ENCODE measurements at places on chromosomes 5 and 9.

GRCh38 chr9:99693888-99694287 lies 127.8 kb upstream of the NR4A3 start:
- no peak for DNase-seq

- DNase-seq = no peak
These were observed 84.8 kb downstream of the SLC25A46 start for GRCh38 chr5:110823571-110823970.

- DNase-seq = no peak
These were observed 65.8 kb downstream of the SEMA6A start for GRCh38 chr5:116508835-116509234.

DNA sequence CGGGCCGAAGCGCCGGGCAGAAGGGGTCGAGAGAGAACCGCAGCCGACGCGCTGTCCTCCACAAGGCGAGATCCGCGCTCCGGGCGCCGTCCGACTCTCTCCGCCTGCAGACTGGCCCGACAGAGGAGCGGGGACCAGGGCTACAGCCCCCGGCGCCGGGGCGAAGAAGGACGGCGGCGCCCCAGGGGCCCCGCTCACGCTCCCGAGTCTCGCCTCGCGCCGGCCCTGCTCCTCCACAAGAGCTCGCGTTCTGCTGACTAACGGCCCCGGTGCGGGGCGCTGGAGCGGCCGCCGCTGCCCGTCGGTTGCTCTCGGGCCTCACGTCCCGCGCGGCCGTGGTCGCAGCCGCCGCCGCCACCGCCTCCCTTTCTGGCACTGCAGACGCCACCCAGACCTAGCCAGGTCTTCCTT lies 338 bp downstream of the ABHD17B start:
- no peak for DNase-seq

DNA sequence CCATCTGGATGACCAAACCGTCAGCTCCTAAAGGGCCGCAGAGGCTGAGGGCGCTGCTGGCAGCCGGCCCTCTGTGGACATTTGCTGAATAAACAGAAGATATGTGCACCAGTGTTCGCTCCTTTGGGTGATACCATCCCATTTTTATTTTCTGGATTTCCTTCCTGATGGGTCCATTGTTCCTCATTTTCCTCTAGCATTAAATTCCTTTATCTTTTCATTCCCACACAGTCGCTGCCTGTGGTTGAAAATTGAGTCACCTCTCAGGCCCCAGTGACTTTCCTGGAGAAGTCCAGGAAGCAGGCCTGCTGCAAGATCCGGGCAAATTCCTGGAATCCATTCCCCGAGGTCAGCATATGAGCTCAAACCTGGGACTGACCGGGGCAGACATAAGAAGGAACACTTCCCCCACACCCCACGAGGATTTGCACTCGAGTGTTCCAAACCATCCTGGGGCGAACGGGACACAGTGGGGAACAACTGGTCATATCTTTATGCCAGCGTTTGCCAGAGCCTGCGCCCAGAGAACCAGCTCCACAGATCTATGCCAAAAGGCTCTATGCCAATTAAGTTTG lies 86.7 kb upstream of the PCA3 start:
- no peak for DNase-seq

- no peak for DNase-seq
These were observed 32.6 kb upstream of the NPR3 start for GRCh38 chr5:32678472-32678871.

GRCh38 chr5:124650951-124651662 lies 95.3 kb downstream of the ZNF608 start:
- DNase-seq = no peak

GRCh38 chr9:13137426-13137825 lies 142.1 kb downstream of the MPDZ start:
- no peak for DNase-seq

DNA sequence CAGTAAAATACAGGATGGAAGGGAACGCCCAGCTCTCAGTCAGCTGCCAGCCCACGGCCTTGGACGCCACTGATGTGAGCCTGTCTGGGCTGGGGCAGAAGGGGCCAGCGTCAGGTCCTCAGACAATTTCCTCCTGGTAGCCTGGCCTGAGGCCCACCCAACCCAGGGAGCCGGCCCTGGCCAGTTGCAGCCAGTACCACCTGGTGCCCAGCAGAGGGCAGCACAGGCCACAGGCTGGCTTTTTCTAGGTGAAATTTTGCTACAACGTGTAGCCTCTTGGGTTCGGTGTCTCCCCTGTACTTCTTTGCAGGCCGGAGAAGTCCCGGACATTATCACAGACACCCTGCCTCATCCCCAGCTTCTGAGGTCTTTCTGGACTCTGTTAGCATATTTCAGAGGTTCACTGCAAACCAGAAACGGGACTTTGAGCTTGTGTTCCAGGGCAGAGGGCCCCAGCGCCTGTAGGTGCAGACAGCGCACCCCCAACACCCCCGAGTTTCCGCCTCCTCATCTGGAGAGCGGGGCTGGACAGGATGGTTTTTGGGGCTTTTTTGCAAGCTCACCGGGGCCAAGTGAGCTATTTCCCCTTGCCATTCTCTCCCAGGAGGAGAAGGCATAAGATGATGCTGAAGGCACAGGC lies 45.9 kb upstream of the KCNMB1 start:
- DNase-seq = peak; percentile 16

GRCh38 chr5:148956477-148957385 lies 106.1 kb downstream of the SH3TC2 start:
- DNase-seq = no peak

- DNase-seq = no peak
These were observed 12.4 kb upstream of the RALGPS1 start for GRCh38 chr9:126902210-126902609.

DNA sequence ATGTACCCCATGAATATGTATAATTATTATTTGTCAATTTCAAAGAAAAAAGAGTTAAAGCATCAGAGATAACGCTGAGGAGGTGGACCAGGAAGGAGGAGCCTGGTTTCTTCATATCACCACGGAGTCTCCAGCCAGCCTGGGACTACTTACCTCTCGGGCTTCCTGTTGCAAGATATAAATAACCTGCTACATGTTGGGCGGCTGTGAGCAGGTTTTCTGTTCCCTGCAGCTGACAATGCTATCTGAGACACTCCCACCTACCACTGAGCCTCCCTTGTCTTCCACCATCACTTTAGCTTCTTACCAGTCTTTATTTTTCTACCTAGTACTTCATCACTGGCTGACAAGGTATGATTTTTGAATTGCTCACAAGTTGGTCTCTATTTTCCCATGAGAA lies 102.7 kb upstream of the CPEB4 start:
- DNase-seq = no peak

- DNase-seq = no peak
These were observed 98.4 kb downstream of the LIX1 start for GRCh38 chr5:97044052-97044451.

- no peak for DNase-seq
These were observed 70.1 kb downstream of the RETREG1 start for GRCh38 chr5:16546732-16547131.

- DNase-seq = no peak
These were observed 197.7 kb downstream of the PLK2 start for GRCh38 chr5:58262226-58262625.

GRCh38 chr5:153818626-153819025 lies 220.1 kb downstream of the FAM114A2 start:
- no peak for DNase-seq

DNA sequence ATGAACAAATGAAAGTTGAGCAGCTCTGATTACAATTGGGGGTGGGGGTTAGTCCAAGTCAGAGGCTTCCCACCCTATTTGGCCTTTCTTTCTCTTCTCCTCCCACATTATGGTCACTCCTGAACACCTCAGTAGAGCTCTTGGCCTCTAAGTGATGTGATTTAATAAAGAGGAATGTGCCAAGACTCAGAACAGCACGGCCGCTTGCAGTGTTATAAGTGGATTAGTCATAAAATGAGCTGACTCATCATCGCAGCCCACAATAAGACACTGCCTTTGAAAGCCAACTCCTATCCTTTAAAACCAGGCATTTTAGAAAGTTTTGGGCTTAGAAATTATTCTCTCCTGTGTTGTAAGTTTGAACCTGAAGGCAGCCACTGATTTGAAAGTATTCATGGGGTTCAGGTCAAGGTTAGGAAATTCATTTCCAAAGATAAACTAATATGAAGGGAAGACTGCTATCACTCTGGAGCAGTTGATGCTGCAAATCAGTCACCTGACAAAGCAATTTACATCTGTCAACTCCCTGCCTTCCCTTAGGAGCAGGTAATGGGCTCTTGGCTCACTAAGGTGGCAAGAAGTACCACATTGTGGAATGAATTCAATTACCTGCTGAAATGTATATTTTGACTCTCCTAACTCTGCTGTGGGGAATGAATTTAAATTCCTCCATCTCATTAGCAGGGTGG lies 283.6 kb upstream of the NMUR2 start:
- DNase-seq = no peak

DNA sequence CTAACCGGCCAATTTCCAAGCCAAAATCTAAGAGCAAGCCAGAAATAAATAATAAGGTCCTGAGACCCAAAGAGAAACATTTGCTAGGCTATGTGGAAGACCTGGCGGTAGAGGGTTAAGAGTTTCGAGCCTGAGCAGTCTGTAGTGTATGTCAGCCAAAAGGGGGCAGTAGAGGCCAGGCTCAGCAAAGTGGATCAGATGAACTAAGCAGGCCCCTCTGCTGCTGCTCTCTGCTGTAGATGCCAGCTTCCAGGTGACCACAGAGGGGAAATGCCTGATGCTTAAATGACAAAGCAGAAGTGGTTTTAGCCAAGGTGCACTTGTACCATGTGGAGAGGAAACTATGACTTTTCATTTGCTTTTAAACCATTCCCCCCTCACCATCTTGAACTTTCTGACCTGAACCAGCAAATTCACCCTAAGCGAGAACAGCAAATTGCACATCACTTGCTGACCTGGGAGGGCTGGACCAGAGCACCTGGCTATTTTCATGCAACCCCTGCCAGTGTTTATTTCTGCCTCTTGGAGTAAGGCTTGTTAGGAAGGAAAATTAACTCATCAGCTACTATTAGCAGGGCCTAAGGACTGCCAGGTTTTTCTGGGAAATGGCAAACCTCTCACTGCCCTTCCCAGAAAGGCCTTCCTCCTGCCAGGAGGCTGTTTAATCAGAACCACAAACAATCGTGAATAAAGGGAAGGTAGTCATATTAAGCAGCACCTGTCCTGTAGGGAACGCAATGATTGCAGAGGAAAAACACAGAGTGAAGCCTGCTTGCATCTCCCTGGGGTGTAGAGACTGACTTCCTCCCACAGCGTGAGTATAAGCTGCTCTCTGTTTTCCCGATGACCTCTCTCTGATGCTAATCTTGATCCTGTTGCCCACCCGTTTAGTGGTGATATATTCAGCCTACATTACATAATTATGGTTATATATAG lies 818.2 kb downstream of the TLR4 start:
- DNase-seq = no peak

DNA sequence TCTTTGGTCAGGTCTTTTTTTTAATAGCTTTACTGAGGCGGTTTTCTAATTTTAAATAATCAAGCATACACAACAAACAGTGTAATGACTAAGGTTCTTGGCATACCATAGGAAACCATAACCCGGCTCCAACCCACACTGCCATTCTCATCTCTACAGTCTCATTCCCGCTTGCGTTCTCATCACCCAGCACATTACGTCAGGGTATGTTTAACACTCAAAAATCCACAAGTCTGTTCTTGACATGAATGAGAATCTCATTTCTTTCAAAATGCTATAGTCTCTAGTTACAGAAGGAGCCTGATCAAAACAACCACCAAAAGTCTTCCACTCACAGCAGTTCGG lies 505 bp downstream of the C5orf34 start:
- no peak for DNase-seq

GRCh38 chr5:177428574-177429217 lies 2.2 kb downstream of the GRK6 start:
- no peak for DNase-seq

DNA sequence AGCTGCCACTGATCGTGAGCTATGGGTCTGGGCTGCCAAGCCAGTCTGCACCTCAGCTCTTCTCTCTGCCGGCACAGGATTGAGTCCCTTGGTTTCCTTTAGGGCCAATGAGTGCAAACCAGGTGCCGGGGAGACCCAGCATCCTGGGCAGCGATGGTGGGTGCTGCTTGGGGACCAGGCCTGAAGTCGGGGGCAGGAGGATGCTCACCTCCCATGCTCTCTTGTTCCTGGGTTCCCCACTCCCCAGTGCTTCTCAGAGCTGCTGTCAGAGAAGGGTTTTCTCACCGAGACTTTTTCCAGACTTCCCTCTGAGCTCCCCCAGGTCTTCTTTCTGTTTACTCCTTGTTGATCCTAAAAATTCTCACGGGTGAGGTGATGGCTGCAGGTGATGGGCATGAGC lies 61.2 kb downstream of the IRX1 start:
- no peak for DNase-seq

DNA sequence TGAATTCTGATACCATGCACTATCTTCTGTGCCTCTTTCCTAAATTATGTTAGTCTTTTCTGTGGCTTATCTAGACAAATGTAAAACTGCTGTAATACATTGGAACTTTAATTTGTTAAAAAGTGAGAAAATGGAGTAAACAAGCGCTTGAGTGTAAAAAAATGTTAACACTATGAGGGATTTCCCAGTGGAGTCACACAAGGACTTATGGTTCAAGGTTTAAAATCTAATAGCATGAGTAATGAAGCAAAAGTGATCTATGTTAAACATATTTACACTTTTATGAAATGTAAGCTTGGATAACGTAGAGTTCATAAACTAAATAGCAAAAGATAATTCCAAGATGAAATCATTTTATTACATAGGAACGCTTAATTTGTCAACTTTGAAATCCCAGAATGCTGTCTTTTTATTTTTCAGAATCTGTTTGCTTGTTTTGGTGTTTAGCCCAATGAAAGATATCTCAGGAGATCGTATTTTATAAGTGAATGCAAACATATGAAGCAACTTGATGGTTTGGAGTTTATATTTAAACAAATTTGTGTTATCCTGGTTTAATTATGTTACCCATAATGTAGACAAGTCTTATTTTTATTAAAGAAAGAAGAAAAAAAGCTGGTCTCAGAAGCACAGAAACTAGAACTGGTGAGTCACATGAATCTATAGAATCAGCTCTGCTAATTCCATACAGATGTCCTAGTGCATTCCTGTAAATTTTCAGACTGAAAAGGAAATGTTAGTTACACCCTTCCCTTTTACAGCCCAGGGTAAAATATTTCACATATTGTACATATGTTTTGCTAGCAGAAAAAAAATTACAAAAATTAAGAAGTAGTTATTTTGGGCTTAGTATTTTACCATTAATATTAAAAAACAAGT lies 34.2 kb upstream of the FBN2 start:
- DNase-seq = no peak

DNA sequence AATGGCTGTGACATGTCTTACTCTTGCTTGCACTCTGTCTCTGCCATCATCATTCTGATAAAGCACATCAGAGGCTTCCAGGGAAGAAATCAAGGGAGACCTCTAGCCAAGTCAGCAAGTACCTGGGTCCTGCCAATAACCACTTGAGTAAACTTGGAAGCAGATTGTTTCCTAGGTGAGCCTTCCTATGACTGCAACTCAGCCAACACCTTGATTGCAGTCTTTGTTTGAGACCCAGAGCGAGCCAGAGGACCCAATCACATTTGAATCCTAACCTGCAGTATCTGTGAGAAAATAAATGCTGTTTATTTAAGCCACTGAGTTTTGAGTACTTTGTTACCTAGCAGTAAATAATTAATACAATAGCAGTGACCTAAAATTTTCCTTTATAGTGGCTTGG lies 356.8 kb upstream of the CHD1 start:
- no peak for DNase-seq
